NCI-H1105 treated with DMSO at 0.1 percent for 48 hours (cell line): ENCODE measurements at places on chromosomes 12 and 14.
A peak's percentile ranks its signal among the peaks of the same experiment; 100 is the strongest.

DNA sequence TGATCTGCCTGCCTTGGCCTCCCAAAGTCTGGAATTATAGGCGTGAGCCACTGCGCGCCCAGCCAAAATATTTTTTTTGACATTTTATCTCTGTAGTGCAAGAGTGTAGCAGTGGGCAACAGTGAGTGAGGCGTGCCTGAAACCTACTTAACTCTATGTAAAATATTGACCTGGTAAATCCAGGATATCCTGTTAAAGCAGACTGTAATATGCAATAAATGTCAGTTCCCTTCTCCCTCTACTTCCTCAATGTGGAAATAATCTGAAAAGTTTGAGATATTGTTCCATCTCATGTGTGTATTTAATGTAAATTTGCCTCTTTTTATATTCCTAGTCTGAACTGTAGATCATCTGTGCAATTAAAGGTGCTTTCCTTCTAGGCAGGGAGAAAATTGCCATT, 9.5 kb upstream of the CDK17 start:
- no peak for DNase-seq

DNA sequence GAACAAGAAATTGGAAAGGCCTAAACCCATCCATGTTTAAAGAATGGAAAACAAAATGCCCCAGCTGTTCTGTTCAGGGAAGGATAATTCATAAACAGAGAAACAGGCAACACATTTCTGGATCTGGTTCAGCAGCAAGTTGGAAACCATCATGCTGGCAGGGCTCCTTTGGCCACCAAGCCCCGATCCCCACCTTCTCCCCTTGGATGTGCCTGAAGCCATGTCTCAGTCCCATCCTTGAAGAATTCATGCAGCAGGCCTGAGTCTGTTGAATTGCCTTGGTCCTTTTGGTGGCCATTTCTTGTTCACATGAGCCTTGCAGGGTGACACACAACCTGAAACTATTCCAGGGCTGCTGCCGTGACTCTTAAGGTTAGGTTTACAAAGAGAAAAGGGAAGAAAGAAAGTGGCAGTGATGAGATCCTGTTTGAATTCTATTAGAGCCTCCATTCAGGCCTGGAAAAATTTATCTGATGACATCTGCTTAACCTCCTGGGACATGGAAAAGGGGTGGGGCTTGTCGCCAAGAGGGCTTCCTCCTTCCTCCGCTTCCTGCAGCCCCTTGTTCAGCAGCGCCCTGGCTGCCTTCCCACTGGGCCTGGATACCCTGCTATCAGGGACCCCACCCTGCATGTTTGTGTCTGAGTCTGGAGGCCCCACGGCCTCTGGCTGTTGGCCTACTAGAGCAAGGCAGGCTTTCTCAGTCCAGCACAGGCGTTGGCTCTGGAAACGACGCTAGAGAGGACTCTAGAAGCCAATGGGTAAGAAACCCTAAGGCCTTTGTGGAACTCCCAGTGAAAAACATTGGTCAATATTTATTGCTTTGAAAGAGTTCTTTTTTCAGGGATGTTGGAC, 341.9 kb downstream of the C12orf75 start:
- no peak for DNase-seq

- DNase-seq: no peak
These were observed 201.2 kb downstream of the ANO4 start for GRCh38 chr12:100995771-100996170.

DNA sequence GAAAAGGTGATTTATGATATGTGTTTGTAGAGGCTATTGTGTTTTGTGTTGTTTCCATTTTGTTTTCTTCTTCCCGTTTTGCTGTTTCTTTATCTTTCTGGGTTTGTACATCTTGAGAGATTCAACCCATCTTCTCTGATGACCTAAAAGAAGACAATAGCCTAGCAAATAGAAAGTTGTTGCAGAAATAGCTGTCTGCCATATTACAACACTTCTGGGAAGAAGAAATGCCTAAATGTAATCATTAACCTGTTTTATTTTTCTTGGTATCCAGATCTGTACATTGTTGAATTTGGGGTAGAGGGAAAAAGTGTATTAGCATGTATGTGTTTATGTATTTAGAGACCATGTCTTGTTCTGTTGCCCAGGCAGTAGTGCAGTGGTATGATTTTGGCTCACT, 50.3 kb downstream of the SPATS2 start:
- no peak for DNase-seq

- DNase-seq: no peak
These were observed 47.7 kb downstream of the STON2 start for GRCh38 chr14:81352413-81352812.

DNA sequence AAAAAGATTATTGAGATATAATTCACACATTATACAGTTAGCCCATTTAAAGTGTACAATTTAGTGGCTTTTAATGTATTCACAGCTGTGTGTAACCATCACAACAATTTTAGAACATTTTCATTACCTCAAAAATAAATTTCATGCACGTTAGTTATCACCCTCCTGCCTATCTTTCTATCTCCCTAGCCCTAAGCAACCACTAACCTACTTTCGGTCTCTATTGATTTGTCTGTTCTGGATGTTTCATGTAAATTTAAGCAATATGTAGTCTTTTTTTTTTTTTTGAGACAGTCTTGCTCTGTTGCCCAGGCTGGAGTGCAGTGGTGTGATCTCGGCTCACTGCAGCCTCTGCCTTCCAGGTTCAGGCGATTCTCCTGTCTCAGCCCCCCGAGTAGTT, 439.4 kb downstream of the PCNX1 start:
- no peak for DNase-seq

DNA sequence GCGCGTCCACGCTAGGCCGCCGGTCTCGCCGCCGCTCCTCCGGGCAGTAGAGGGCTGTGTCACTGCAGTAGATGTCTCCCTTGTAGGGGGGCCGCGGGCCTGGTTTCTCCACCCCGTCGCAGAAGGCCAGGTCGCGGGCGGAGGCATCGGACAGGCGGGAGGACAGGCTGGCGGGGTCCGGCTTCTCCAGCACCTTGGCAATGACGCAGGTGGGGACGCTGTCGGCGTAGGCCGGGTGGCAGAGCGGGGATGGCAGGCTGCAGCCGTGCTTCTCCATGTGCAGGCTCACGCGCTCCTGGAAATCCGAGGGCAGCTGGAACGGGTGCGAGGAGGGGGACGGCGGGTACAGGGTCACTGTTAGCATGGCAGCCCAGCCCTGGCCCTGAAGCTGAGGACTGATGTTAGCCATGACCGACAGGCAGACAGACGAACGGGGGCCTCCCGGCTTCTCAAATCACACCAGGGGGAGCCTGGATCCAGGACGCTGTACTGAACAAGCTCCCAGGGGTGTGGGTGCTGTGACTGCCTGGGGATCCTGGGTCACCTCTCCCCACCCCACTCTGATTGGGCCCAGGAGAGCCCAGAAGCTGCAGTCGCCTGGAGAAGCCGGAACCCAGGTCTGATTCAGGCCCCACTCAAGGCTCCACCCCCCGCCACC, 48.1 kb downstream of the BEGAIN start:
- no peak for DNase-seq

- no peak for DNase-seq
These were observed 603 bp downstream of the PABPN1 start for GRCh38 chr14:23321572-23322547.

DNA sequence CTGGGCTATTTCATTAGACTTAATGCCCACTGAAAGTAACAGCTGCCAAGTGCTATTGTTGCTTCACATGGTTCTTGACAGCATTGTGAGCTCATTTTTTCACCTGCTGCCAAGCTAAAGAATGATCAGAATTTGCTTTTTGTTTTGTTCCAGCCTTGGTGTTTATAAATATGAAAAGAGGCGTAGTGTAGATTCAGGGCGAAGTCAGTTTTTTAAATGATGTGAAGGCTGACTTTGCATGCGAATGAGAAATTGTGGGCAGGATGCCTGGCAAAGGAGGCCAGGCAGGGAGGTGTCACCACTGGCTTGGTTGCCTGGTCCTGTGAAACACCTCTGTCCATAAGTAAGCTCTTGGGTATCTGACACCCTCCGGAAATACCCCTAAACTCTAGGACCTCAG, 93.3 kb upstream of the NAP1L1 start:
- DNase-seq: no peak

DNA sequence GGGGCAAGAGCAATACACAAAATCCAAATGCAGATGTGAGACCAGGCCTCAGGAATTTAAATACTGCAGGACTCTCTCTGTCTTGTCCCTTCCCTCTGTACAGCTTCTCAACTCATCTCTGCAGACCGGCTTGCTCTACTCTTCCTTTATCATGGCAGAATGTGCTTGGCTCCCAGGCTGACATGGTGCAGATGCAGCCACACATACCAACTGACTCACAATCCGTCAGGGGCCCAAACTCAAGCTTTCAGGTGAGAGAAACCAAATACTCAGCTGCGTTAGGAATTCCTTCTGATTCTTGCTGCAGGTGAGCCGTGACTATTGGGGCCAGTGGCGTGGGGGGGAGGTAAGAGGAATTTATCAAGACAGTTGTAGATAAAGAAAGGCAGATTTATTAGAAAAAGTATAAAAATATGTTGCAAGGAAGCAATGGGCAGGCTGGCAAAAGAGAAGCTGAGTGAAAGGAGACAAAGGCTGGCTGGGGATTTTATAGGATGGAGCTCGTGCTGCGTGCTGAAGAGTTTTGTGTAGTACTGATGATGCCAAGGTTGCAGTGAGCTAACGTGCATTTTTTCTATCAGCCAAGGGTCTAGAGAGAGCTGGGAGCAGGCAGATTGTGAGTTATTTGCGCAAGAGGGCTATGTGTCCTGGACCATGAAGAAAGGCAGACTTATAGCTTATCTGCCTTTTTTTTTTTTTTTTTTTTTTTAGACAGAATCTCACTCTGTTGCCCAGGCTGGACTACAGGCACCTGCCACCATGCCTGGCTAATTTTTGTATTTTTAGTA, 5.0 kb upstream of the LGALS3 start:
- no peak for DNase-seq

- no peak for DNase-seq
These were observed 39.4 kb upstream of the ANO4 start for GRCh38 chr12:100755186-100755585.

GRCh38 chr12:49687941-49688340, 19.3 kb downstream of the FMNL3 start:
- DNase-seq: no peak

- no peak for DNase-seq
These were observed 86.0 kb upstream of the ATF1 start for GRCh38 chr12:50677858-50678257.

DNA sequence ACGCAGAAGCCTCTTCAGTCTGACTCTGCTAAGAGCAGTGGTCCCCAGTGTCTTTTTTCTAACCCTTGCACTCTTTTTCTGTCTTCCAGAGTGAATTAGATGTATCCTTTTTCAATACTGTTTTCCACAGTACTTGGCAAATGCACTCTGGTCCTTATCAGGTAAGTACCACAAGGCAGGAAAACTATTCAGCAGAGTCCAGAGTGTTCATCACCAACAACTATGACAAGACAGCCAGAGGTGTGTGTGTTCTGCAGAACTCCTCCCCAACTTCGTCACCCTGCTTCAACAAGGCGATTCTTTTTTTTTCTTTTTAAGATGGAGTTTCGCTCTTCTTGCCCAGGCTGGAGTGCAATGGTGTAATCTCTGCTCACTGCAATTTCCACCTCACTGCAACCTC, 54.3 kb upstream of the STRN3 start:
- DNase-seq: no peak

DNA sequence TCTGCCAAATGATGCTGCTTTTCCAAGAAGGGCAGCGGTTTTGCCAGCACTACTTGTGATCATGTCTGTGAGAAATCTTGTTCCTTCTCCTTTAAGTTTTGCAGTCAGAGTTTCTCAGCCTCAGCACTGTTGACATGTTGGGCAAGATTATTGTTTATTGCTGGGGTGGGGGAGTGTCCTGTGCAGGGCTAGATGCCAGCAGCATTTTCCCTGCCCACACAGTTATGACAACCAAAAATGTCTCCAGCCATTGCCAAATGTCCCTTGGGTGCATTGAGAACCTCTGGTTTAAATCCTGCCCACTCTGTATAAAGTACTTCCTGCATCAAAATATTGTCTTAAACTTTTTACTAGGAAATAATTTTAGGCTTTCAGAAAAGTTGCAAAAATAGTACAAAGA, 20.0 kb downstream of the TMEM132C start:
- no peak for DNase-seq

DNA sequence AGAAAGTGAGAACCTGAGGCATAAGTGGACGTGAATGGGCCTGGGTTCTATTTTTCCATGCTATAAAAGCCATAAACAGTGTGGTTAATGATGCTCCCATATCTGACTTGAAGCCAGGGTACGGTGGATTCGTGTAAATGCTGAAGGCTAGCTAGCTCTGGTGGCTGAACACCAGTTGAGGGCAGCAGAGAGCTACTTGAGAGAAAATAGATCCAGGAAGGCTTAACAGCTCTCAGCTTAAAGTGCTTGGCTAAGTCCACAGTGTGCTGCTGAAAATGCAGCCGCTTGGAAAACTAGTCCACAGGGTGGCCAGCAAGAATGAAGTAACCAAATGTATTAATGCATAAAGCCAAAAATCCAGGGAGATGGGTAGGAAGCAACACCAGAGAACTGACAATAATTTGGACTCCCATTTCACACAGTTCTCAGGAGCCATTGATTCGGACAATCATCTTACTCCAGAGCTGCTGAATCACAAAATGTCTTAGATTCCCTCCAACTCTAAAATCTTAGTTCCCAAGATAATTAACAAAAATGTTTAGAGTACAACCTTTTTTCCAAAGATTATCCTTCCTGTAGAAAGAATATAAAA, 15.0 kb upstream of the FOXG1 start:
- peak; percentile 61 for DNase-seq

- peak; percentile 19 for DNase-seq
These were observed 7.3 kb downstream of the AKT1 start for GRCh38 chr14:104788161-104788818.

DNA sequence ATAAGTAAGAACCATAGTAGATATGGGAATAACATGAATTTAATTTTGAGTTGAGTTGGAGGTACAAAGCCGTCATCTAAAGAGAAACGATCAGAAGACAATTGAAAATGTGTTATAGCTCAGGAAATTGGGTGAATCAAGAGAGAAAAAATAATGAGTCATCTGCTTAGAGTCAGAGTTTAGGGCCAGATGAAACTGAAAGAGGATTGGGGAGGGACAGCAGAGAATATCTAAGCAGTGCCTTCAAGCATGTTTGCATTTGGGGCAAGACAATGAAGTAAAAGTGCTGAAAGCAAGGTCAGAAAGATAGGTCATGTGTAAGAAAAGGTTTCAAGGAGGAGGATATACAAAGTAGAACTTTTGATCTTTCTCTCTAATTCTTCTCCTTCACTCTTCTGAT, 49.4 kb downstream of the SLC15A5 start:
- no peak for DNase-seq

DNA sequence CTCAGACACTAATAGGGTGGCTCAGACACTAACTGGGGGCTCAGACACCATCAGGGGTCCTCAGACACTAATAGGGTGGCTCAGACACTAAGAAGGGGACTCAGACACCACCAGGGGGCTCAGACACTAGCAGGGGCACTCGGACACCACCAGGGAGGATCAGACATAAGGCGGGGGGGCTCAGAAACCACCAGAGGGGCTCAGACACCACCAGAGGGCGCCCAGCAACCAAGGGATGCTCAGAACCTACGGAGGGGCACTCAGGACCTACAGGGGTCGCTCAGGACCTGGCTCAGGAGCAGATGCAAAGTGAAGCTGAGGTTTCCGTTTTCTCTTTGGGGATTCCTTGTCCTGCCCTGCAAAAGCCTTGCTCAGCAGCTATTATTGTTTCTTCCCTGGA, 448.5 kb downstream of the TMEM121 start:
- DNase-seq: no peak
